NCI-H524 (cell line): ENCODE measurements at places on chromosomes 7 and 10.

DNA sequence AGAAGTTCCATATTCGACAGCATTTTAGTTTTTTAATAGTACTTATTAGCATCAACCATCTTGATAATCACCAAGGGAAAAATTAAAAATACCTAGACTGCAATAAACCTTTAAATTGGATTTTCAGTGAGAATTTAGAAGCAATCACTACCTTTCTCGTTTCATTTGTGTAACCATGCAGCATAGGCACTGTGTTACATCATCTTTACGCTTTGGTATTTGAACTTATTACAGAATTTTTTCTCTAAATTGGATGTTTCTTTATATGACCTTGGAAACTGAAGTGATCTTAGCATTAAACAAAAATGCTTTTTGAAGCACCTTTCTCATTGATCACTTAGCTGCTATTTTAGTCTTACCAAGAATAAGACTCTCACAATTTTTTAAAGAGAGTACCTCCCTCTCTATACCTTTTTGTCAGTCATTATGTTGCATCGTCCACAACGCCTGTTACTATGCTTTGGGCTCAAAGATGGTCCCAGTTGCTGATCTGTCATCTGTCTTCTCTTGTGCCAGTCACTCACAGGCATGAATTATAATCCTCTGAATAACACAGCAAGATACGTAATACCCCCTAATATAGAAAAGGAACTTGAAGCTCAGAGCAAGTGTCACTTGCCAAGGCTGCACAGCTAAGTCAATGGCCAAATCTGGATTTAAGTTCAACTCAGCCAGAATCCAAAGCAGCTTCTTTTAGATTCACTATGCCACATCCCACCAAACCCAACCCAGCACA is 19.6 kb upstream of the ASCC1 start:
- DNase-seq: no peak

DNA sequence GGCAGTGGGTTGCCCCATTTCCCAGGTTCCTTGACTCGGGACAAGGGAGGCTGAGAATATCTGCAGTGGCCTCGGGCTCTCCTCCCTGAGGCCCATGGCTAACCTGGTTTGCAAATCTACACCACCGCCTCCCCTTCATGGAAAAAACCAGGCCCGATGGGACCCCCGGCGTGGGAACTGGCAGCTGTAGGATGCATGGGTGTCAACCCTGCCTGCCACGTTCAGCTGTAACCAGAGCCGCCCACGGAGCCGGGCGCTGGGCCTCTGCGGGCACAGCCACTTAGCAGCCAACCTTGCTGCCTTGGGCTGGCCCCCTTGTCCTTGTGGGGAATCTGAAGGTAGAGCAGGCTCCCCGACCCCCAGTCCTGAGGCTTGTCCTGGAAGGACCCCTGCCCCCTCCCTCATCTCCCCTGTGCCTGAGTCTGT is 1.6 kb downstream of the PWWP2B start:
- no peak for DNase-seq

DNA sequence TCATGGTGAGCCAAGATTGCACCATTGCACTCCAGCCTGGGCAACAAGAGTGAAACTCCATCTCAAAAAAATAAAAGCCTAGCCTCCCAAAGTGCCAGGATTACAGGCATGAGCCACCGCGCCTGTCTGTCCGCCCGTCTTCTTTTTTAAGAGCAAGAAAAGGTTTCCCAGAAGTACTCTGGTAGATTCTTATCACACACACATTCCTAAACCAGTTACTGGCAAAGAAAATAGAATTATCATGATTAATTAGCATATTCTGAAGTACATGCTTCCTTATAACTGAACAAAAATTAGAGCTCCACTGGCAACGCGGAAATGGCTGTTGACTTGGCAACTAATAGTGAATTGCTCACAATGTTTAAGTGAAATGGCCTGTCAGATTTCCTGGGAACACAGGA is 87.0 kb downstream of the ADK start:
- DNase-seq: no peak

DNA sequence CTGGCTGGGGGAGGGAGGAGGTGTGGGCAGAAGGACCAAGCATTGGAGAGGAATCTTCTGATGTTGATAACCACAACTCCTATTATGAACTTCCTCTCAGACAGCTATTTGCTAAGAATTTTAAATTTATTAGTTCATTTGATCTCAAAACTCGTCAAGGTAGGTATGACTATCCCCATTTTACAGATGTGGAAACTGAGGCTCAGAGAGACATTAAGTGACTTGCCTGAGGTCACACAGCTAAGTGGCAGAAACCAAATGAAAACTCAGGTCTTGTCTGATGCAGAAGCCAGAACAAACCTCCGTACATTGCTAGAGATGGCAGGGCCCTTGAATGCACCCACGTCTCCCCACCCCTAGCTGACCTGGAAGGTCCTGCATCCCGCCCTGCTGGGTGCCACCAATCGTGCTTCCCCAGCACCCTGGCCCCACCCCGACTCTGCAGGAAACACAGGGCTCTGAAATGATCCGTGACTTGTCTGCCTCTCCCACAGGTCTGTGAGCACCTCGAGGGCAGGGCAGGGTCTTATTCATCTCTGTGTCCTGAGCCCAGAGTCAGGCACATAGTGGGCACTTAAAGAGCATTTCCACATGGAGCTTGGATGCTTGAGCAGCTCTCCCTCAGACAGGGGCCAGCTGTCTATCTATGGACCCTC is 5.6 kb upstream of the PALD1 start:
- DNase-seq: no peak

DNA sequence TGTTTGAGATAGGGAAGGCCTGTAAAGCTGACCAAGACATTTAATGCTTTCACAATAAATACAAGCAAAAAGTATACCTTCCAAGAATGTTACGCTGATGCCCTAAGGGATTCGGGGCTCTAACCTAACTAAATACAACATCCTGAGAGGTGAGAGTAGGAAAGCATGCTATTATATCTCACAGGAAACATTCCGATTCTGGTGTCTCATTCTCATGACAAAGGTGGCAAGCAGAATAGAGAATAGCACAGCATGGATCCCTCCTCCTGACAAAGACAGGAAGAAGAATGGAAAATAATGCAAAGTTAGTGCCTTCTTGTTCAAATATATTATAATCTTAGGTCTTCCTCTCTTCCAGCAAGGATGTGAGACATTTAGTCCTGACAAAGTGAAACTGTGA is 504.3 kb downstream of the TFEC start:
- no peak for DNase-seq
